ENCODE measurements at places on chromosomes 3 and 15.
A peak's percentile ranks its signal among the peaks of the same experiment; 100 is the strongest.

DNA sequence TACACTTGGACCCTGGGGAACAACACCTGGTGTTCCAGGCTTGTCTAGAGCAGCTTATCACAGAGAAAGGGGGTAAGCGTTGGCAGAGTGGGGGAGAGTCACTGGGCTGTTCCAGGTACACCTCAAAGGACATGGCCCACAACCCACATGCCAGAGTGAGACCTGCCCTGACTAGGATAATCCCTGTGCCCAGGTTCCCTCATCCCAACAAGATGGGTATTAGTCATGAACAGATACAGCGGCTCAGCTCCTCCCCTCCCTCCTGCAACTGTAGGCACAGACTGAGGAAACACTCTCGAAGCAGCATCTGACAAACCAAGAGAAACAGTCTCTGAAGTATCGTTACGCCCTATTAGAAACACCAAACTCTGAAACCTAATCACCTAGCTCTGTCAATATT lies 32.1 kb upstream of the RPS17 start:
- no peak for DNase-seq

- no peak for DNase-seq
Measured at GRCh38 chr3:131193641-131194238, 167.1 kb downstream of the NEK11 start.

GRCh38 chr3:16030342-16030741 lies 144.1 kb upstream of the GALNT15 start:
- DNase-seq, result no peak

DNA sequence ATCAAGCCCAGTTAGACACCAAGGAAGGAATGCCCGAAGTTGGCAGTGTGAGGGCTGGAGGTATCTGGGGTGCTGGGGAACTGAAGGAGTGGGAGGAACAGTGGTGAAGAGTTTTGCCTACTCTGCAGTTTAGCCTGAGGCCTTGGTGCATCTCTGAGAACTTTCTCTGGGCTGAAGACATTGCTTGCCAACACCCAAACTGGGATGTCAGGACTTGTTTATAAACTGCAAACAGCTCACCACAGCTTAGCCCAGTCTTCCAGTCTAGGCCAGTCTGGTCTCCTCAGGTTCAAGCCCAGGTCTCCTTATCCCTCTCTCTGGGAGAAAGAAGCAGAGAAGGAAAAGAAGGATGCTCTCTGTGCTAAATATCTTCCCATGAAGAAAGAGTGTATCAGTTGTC lies 68.0 kb upstream of the BOC start:
- DNase-seq, result no peak

DNA sequence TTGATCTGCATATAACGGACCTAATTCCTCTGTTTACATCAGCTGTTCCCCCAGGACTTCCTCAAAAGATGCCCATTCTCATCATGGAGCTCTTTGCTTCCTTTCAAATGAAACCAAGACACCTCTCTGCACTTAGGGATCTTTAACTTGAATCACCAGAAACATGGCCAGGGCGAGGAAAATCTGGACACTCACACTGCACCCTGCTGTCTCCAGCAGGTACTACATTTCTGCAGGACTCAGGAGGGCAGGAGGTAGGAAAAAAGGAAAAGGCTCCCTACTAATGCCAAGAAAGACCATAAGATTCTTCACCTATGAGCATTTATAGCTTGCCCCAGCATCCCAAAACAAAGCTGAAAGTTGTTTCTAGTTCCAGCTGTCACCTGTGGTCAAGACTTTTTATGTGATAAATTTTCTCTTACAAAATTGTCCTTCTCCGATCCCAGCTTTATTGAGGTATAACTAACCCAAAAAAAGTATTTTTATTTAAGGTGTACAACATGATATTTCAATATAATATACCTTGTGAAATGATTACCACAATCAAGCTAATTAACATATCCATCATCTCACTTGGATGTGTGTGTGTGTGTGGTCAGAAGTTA lies 87.3 kb upstream of the C15orf61 start:
- peak; percentile 57 for DNase-seq

- no peak for DNase-seq
Measured at GRCh38 chr3:38687321-38687720, 37.8 kb upstream of the SCN5A start.
